ENCODE measurements at places on chromosomes 5 and 9.

DNA sequence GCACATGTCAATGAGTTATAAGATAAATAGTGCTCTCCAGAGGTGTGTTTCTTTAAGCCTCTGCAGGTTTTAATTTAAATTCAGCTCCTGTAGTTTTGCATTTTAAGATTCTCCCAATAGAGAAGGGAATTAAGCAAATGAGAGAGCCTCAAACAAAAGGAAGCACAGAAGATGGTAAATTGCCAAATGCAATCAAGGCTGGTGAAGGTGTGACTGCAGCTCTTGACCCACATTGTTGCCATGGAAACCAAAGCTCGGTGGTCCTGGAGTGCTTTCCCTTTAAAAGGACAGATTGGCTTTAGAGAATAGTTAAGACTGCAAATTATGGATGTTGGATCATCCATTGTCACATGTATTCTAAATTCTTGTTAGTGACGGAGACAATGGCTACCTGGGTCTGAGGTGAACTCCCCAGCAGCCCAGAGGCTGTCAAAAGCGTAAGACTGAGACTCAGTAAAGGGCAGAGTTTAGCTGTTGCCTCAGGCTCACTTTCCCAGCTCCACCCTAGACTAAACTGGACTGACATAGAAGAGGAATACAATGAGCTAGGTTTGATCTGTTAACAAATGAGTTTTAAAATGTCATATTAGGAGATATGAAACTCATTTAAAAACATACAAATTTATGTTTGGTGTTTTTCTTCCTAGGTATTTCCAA lies 12.3 kb downstream of the GAPT start:
- DNase-seq = no peak

GRCh38 chr9:132243156-132244074 lies 81.6 kb downstream of the NTNG2 start:
- DNase-seq = no peak

DNA sequence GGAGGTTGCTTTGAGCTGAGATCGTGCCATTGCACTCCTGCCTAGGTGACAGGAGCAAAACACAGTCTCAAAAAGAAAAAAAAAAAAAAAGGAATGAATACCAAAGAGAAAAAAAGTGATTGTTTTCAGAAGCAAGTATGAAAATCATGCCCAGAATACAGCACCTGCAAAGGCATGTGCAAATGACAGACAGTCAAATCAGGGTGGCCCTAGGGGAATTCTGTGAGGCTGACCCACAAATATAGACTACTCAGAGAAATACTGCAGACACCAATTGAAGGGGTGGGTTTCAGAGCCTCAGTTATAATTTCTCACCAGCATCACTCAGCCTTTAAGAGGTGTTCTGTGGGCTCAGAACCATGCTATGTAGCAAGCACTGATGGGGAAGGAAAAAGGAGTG lies 28.6 kb downstream of the DCAF12 start:
- no peak for DNase-seq

GRCh38 chr9:133368249-133368881 lies 7.5 kb downstream of the SURF4 start:
- no peak for DNase-seq

GRCh38 chr5:169650701-169651331 lies 13.7 kb downstream of the DOCK2 start:
- no peak for DNase-seq

DNA sequence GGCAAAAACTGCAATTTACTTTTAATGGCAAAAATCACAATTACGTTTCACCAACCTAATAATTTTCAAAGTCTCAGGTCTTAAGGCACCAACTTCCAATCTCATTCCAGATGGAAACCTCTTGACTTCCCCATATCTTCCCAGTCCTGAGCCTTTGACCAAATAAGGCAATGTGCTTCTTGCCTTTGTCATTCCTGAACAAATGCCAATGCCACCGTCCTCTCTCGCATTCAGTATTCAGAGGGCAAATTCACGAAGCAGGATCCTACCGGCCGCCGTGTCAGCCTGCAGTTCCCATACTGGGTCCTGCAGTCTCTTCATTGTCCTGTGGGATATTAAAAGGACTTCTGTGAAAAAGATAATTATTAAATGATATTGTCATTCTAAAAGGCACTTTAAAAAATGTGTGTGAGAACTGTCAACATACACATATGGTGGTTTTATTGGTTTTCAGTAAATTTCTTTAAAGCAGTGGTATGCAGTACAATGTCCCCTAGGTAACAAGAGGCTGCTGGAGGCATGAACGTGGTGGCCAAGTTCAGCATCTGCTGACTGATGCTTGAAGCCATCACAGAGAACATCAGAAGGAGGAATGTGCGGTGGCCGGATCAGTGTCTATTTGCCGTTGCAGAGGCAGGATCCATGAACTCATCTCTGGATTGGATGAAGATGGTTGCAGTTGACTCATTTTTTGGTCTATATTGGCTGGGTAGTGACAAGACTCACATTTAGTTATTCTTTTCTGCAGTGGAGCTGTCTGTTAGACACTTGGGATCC lies 101.4 kb upstream of the IRX4 start:
- no peak for DNase-seq

DNA sequence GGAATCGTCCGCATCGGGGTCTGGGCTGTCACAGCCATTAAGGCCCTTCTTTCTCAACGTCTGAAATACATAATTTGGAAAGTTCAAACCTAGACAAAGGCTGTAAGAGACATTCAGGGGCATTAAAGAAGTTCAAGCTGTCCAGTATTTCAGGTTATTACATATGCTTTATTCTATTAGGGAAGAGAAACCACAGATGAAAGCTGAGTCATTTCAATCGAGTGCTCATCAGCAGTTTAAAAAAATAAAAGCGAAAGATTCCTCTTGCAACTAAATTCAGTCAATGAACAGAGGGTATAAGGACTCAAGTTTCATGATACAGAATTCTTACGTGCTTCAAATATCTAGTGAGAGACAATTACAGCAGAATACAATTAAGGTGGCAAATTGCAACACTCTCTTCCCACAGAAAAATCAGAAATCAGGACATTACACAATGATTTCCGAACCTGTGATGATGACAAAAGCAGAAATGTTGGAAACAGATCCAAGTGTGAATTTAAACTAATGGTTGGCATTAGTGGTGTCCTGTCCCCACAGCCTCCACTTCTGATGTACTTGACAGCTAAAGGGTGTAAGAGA lies 121.6 kb downstream of the MEF2C start:
- no peak for DNase-seq

- no peak for DNase-seq
These were observed 34.4 kb downstream of the GSN start for GRCh38 chr9:121302341-121302740.

DNA sequence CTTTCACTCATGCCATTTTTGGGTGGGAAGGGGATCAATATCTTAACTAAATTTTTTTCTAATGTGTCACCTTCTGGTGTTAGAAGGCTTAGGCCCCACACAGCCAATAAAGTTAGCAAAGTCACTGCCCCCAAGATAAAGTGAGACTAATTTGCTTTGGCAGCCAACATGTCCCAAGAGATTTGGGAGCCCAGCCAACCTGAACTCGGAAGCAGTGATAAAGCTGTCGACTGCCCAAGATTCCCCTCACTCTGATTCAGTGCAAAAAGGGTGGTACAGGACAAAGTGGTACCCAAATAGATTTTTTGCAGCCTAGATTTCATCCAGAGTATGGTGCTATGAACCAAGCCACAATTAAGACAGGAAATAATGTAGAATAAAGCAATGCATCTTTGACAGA lies 572.5 kb upstream of the ARRDC3 start:
- DNase-seq = no peak

- no peak for DNase-seq
These were observed 316.9 kb downstream of the MTRR start for GRCh38 chr5:8185852-8186251.

DNA sequence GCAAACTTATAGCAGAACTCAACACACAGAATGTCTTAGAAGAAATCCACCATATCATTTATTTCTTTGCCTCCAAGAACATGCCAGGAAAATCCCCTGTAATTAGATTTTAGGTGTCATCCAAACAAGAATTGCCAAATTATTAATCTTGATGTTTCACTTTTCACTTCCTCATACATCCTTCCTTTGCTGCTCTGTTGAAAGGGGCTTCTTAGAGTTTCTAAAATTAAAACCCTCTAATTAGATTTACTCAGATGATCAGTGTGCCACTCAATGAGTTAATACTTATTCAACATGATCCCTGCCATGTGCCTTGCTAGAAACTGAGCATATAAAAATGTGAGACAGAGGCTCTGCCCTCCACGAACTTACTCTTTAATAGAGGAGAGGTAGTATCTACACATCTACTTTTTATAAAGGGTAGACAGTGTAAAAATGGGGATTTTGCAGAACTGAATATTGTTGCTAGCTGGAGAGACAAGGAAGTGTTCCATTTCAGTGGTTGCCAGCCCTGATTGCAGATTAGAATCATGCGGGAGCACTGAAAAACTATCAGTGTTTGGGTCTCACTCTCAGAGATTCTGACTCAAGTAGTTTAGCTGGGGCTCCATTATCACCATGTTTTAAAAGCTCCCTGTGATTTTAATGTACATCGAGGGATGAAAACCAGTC lies 498.4 kb downstream of the TLE4 start:
- DNase-seq = no peak

Data from globus pallidus (tissue), 1 donor.